ENCODE measurements at places on chromosomes 4 and X.

DNA sequence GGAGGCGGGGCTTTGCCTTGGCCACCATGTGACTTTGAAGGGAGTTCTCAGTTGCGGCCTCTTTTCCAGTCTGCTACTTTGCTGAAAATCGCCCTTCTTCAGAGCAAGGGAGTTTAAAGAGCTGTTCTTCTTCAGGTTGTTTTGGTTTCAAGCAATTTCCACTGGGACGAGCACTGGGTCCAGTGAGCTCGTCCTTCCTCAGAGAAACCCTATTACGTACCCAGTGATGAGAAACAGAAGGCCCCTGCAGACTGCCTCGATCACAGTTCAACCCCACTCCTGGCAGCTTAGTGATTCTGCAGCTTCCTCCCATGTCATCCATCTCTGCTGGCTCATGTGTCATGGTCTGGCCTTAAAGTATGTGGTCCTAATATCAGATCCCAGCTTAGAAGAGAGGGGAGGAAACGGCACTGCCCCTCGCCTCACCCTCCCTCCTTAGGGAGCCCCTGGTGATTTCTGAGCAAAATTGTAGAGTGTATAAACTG lies 7.8 kb upstream of the FAM149A start:
- DNase-seq = no peak

- no peak for DNase-seq
Observed at GRCh38 chr4:20251031-20251795, 492 bp upstream of the SLIT2 start.

DNA sequence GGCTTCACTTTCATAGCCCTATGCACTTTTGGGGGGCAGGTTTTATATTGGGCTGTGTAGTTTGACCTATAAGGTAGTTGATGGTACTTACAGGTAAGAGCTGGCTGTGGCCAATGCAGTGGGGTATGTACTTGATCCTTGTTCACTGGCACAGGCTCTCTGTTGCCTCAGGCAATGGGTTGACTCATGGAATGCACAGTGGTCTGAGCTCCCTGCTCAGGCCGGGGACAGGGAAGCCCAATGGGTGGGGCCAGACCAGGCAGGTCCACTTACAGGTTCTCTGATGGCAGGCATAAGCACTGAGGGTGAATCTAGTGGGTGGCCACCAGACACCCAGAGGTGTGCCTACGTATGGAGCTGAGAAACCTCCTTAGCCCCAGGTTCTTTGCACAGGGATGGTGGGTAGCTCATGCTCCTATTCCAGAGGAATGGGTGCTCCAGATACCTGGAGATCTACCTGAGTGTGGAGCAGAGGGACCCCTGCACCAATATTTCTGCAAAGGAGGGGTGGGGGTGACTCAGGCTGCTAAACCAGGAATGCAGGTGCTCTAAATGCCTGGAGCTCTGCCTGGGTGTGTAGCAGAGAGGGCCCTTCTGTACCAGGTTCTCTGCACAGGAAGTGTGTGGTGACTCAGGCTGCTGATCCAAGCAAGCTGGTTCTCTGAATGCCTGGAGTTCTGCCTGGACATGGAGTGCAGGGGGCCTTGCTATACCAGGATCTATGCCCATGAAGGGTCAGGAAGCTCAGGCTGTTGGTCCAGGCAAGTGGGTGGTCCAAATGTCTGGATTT lies 52.3 kb downstream of the IL1RAPL2 start:
- no peak for DNase-seq

DNA sequence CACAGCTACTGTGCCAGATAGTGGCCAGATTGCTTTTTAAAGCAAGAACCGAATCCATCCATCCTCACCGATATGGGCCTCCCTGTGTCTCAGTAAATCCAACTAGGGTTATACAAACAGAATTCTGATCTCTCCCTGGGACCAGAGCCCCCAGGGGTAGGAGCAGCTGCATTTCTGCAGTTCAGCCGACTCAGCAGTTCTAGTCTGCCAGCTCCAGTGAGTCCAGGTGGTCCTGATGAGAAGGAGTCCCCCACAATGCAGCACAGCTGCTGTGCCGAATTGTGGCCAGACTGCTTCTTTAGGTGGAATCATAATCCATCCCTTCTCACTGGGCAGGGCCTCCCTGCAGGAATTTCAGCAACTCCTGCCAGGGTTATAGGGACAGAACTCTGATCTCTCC lies 532.9 kb downstream of the ACTRT1 start:
- no peak for DNase-seq

DNA sequence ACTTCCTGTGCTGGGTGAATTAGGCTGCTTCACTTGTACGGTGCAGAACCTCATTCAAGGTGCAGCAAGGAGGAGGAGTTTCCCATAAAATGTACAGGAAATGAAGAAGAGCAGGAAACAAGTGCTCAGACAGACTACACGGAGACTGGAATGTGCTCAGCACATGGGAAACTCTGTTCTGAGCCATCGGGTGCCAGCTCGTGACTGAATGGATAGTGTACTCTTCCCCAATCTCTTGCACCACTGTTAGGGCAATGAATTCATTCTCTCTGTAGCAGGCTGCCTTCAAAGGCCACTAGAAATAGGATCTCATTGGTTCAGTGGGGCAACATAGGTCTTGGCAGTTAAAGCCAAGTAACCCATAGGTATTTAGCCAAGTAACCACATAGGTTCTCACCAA lies 200.0 kb upstream of the LDB2 start:
- no peak for DNase-seq

- DNase-seq = peak; percentile 48
Observed at GRCh38 chr4:124018383-124019317, 622.1 kb downstream of the SPRY1 start.

GRCh38 chr4:126489826-126490463 lies 1142.8 kb upstream of the INTU start:
- no peak for DNase-seq

DNA sequence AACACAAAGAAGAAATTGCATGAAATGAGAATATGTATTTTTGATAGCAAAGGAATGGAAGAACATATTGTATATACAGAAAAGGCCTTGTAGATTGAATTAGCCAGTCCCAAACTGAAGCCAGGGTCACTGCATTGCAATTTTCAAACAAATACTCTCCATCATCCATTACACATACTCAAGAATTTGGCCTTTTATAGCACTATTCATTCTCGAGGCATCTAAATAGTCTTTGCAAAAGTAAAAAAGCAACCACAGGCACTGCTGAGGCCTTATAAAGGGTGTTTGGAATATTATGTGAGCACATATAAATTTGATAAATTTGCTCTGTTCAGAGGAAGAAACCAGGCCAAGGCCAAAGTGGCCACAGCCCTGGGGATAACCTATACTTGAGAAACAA lies 123.0 kb downstream of the ZNF827 start:
- DNase-seq = peak; percentile 19

- DNase-seq = peak; percentile 70
Observed at GRCh38 chrX:139932073-139932900, 566 bp downstream of the ATP11C start.

DNA sequence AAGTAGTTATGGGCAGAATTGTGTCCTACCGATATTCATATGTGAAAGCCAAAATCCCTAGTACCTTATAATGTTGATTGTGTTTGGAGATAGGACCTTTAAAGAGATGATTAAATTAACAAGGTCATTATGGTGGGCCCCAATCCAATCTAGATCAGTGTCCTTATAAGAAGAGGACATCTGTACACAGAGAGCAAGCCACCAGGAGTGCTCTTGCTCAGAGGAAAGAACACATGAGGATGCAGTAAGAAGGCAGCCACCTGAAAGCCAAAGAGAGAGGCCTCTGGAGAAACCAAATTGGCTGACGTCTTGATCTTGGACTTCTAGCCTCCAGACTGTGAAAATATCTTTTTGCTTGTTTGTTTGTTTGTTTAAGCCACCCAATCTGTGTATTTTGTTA lies 1290.8 kb upstream of the PABPC4L start:
- DNase-seq = no peak

GRCh38 chrX:95040104-95040503 lies 1366.1 kb downstream of the FAM133A start:
- no peak for DNase-seq

- DNase-seq = no peak
Observed at GRCh38 chrX:106035064-106035463, 3.5 kb downstream of the SERPINA7 start.

DNA sequence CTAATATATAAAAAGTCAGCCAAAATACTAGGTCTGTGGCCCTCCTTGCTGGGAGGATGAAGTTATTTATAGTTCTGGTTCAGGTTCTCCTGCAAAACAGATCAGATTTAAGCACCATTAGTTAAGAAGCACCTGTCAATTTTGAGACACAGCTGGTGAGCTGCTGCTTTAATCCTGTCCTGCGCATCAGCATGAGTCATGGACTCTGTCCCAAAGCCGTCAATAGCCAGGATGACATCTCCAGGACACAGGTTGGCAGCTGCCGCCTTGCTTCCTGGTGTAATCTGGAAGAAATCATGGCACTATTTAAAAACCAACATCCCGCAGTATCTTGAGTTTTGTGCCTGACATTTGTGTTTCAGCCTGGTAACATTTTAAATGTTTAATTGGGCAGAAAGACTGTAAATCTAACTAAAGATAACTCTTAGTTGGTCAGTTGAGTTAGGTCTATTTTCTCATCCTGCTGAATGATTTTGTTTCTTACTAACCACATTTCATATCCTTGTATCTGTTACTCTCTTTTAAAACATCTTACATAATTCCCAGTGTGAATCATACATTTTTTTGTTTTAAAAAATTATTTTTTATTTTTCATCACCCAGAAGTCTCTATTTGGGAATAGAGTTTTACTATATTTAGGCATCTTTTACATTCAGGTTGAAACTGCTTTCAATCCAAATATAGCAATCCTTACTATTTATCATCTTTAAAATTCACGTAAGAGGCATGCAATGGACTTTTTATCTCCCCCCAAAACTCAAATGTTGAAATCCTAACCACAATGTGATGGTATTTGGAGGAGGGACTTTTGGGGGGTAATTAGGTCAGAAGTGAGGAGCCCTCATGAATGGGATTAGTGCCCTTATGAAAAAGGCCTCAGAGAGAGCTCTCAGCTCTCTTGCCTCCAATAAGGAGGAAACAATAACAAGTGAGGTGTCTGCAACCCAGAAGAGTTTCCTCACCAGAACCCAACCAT lies 10.1 kb downstream of the PDLIM3 start:
- DNase-seq = no peak

DNA sequence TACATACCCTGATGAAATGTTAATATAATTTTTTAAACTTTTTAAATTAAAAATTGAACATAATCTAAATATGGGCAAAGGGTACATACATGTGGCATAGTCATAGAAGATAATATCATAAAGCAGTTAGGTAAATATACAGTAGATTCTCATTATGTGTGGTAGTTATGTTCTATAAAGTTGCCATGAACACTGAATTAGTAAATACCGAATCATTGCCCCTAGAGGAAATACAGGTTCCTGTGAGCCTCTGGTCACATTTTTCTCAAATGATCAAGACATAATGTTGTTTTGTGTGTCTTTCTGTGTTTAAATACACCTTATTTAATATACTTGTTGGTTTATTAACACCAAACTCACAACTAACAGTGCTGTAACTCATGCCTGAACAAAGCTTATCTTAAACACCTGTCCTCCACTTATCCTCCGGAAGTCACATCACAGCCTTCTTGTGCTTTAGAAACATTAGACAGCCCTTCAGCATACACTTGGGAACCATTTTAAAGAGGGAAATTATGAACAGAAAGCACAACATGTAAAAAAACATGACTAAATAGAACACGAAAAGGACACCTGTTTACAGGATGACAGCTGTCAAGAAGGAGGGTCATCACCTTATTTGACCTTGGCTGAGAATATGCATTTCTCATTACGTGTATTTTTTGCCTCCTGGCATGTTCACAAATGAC lies 169.4 kb upstream of the NAP1L5 start:
- DNase-seq = no peak

GRCh38 chrX:150936556-150936955 lies 38.1 kb upstream of the CD99L2 start:
- no peak for DNase-seq

DNA sequence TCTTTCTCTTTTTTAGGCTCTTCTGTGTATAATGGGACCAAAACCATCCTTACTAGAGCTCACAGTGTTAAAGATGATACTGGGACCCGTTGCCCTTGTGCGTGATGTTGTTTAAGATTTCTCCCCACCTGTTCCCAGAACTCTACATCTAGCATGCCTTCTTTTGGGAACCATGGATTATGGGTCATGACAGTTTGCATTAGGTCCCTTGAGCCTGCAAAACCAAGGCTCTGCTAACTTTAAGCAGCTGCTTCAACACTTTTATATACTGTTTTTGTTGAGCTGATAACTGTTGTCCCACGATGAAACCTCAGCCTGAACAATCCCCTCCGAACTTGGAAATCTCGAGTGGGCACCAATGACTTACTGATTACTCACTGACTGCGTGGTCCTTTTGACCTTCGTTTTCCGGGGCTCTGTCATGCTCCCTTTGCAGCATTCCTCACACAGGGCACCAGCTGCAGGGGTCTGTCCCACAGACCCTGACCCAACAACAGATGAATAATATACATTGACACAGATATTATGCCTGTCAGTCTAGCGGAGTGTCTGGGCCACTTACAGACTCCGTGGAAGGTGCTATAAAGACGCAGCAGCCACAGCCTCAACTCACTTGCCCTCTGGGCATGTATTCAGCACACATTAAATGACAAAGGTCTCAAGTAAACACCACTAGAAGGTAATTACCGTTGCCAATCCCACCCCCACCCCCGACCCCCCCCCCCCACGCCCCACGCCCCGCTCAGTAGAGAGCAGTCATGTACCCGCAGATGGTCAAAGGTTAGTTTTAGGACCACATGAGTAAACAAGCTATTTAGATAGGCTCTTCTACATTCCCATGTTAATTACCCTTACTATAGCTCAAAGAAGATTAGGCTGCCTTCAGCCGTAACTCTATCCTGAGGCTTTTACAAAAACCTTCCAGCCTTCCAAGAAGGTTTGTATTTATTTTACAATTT lies 162.0 kb upstream of the WDFY3 start:
- DNase-seq = no peak

DNA sequence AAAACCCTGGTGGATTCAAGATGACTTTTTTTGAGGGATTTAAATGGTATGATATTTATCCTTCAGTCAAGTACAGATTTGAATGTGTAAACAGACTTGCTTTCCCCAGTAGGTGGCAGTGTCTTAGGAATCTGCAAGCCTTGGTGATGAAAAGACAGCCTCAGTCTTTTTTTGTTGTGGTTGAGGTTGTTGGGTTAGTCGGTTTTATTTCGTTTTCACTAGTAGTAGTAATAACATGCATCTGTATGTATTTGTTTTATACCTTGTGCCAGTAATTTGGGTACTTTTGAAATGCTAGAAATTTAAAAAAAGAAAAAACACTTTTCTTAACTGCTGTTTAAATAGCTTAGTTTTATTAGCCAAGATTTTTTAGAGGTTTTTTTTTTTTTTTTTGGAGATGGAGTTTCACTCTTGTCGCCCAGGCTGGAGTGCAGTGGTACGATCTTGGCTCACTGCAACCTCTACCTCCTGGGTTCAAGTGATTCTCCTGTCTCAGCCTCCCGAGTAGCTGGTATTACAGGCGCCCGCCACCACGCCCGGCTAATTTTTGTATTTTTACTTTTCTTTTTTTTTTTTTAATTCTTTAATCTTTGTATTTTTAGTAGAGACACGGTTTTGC lies 39.2 kb downstream of the COPS4 start:
- DNase-seq = peak; percentile 59
